GM19239 (cell line): ENCODE measurements at places on chromosomes 4 and X.

DNA sequence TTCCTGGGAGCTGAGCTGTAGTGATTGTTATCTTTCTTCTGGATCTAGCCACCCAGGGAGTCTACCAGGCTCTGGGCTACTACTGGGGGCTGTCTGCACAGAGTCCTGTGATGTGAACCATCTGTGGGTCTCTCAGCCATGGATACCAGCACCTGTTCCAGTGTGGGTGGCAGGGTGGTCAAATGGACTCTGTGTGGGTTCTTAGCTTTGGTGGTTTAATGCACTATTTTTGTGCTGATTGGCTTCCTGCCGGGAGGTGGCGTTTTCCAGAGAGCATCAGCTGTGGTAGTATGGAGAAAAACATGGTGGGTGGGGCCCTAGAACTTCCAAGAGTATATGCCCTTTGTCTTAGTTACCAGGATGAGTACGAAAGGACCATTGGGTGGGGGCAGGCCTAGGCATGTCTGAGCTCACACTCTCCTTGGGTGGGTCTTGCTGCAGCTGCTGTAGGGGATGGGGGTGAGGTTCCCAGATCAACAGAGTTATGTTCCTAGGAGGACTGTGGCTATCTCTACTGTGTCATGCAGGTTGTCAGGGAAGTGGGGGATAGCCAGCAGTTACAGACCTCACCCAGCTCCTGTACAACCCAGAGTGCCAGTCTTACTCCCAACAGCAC lies 264.8 kb upstream of the LDB2 start:
- no peak for DNase-seq

GRCh38 chr4:57023104-57023503 lies 44.4 kb downstream of the POLR2B start:
- no peak for DNase-seq

DNA sequence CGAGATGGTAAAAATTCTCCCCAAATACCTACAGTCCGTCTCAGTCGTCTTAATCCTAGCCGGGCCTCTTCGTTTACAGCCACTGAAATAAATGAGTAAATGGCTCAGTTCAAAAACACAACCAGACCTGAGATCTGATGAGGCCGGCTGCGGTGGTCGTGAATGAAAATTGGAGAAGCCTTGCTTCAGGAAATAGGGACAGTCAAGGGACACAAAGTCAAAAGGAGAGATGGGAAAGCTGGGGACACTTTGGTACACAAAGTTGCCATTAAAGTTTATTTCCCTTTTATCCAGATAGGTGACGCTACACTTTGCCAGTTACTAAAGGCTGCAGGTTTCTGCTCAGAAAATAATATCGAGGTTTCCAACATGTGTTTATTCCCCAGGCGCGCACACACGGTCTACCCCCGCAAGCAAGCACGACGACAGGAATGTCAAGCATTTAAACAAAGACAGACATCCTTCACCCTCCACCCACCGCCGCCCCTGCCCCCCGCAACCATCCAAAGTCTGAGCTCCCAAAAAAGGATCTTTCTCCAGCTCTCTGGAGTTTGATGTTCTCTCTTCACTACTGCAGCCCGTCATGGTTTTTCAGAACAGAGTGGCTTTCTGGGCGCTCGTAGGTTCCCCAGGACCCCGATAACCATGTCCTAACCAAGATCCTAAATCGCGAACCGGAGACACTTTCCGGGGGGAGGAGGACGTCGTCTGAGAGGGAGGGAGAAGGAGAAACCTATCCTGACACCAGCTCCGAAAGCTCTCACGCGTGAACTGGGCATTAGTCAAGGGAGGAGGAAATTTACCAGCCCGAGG lies 1.3 kb upstream of the PCDH7 start:
- no peak for DNase-seq

GRCh38 chrX:150508451-150509367 lies 59.7 kb upstream of the MTM1 start:
- DNase-seq, result no peak

DNA sequence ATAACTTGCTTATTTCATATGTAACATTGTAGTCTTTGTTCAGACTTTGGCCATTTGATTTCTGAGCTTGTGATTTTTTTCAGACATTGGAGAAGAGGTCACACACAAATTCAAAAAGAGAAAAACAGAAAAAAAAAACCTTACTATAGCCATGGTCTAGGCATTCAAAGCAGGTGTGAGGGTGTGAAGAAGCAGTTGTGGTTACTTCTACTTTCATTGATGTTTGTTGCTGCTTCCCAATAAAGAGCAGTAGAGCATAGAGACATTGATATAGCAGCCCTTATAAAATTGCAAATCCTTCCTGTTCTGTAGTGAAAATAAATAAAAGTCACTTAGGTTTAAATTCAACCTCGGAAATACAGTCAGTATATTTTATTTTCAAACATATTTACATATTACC lies 671.6 kb downstream of the GRXCR1 start:
- no peak for DNase-seq

DNA sequence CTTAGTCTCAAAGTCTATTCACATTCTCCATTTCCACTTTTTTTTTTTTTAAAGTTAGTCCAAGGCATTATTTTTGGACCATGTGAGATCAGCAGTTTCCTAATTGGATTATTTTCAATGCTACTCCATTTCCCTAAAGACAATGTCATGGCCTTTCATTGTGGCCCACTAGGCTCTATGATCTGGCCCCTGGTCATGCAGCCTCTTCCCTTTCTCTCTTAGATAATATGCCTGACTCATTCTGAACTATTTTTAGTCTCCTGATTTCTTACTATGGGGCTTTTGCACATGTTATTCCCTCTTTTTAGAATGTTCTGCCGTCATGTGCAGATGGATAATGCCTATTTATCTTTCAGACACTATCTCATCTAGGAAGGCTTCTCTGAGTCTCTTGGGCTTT lies 157.3 kb downstream of the TMA16 start:
- DNase-seq, result no peak

DNA sequence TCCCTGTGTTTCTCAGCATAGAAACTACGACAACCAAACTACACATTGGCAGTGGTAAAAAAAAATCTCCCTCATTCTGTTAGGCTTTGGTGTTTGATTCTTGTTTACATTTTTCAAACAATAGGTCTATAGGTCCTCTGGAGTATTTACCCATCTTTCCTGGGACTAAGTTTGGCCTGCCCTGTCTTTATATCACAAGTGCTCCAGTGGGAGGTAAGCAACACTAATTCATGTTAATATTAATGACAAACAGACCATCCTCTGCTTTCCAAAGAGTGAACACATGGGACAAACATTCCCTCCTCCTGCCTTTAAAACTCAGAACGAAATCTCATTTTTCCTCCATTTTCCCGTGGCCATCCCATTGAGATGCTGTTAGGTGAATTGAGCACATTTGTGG lies 514.1 kb upstream of the INTU start:
- DNase-seq, result no peak

DNA sequence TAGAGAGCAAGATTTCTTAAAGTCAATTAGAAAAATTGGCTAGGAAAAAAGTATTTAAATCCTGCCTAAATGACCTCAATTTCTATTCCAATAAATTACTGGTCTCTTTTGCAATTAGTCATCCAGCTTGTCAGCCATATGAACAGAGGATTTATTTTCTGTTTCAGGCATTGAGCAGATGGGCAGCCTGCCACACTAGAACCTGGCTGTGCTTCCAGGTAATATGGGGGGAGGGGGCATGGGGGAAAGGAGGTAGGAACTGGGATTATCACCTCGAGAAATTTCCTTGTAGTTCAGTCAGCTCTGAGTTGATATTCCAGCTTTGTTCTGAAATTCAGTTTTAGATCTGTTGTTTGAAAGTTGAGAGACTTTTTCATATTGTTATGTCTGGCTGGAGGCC lies 206.3 kb upstream of the LCORL start:
- DNase-seq, result no peak

- no peak for DNase-seq
Observed at GRCh38 chrX:43860646-43861370, 21.4 kb downstream of the MAOB start.

DNA sequence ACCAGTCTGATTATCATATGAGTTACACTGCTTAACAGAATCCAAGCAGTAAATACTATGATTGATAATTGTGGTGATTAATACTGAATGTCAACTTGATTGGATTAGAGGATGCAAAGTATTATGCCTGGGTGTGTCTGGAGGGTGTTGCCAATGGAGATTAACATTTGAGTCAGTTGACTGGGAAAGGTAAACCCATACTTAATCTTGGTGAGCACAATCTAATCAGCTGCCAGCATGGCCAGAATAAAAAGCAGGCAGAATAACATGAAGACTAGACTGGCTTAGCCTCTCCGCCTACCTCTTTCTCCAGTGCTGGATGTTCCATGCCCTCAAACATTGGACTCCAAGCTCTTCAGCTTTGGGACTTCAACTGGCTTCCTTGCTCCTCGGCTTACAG lies 961.3 kb downstream of the ADGRL3 start:
- DNase-seq, result no peak

DNA sequence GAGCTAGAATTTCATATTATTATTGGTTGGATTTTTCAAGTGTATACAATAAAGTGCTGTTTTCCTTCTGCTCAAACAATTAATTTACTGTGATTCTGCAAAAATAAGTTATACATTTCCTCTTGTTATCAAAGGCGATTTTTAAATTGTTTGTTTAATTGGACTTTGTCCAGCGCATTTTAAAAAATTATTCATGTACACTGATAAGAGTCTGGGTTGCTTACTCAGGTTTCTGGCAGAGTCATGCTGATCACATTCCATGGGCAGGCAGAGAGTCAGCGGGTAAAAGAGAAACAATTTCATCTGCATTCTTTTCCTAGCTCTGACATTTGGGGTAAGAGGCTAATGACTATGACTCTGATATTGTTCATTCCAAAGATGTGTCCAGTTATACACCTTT lies 8.9 kb downstream of the FAT4 start:
- no peak for DNase-seq

- DNase-seq, result no peak
Observed at GRCh38 chr4:24662056-24662455, 77.7 kb upstream of the DHX15 start.

DNA sequence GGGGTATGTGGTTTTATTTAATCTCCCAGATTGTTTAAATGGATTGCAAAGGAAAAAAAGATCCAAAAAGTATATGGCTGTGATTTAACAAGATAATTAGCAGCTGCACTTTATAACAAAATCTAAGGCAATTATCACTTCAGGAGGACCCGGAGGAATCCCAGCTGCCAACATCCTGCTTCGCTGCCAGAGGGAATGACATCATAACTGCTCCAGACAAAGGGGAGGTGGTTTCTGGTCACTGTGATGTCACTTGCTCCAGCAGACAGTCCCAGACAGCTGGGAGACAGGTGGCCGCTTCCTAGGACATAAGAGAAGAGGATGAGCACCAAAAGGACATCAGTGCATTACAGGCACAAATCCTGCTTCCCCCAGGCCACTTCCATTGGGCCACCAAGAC lies 371.0 kb downstream of the BCOR start:
- DNase-seq, result no peak

GRCh38 chrX:13345037-13345436 lies 25.2 kb upstream of the ATXN3L start:
- DNase-seq, result no peak

DNA sequence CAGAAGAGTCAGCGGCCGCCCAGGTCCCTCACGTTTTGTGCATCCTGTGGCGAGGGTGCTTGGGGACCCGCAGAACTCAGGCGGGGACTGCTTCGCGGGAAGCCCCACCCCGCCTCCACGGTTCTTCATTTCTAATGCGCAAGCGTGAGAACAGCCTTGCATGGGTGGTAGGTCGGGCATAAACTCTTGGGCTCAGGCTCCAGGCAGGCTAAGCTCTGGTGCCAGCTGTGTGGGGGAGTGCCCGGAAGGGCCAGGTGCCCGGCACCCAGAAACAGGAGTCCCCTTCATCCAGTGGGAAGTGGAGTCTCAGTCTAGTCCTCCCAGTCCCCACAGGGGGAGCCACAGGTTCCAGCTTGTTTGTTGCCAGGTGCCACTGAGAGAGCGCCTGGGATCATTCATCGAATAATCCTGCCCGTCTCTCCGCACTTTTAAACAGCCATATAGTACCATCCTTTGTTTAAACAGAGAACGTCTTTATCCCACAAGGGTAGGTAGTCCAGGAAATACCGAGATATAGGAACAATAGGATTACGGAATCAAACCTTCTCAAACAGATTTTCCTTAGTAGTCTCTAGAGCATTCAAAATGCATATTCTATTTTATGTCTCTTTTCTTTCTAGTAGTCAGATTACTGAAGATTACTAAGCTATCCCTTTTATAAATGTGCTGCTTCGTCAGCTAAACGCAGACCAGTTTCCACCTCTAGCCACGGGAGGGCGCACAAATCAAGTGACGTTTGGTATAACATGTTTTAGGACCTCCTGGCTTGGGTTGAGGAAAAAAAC lies 12.7 kb upstream of the RBBP7 start:
- DNase-seq, result no peak

GRCh38 chrX:126137899-126138298 lies 28.2 kb downstream of the DCAF12L2 start:
- no peak for DNase-seq

DNA sequence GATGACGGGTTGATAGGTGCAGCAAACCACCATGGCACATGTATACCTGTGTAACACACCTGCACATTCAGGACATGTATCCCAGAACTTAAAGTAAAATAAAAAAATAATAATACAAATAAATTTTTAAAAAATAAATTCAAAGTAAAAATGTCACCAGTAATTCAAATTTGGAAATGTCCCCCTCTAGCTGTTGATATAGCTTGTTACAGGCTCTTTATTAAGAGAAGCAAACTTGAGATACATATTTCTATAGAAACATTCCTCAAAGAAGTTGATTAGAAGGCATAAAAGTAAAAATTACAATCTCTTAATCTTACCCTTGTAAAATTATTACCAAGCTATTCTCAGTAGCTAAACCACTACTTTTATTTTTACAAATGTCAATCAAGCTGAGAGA lies 1397.0 kb downstream of the FAM133A start:
- no peak for DNase-seq

- DNase-seq, result no peak
Observed at GRCh38 chr4:41787931-41788330, 39.4 kb upstream of the PHOX2B start.

GRCh38 chr4:170729236-170729635 lies 639.5 kb upstream of the AADAT start:
- no peak for DNase-seq

GRCh38 chrX:20663336-20663735 lies 396.6 kb upstream of the RPS6KA3 start:
- no peak for DNase-seq

GRCh38 chr4:119209077-119209476 lies 3.4 kb upstream of the USP53 start:
- no peak for DNase-seq

DNA sequence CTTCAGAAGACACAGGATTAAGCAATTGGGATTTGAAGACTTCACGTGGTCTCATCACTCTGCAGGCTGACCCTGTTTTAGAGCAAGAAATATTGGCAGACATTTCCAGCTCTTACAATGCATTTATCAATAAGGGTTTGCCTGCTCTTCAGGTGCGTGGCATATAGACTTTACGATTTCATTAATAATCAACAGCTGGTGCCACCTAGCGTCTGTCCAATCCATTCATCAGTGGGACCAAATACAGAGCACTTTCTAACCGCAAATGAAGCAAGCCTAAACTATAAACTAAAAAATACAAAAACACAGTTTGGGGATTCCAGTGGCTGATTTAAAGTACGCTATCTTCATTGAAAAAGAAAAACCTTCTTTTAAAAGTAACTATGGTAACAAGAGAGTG lies 125.4 kb upstream of the DMD start:
- no peak for DNase-seq

- no peak for DNase-seq
Observed at GRCh38 chr4:15143551-15143950, 141.3 kb downstream of the CPEB2 start.
